ENCODE measurements at places on chromosomes 5 and 9.

GRCh38 chr9:20740929-20741582 is 57.0 kb downstream of the FOCAD start:
- no peak for DNase-seq

DNA sequence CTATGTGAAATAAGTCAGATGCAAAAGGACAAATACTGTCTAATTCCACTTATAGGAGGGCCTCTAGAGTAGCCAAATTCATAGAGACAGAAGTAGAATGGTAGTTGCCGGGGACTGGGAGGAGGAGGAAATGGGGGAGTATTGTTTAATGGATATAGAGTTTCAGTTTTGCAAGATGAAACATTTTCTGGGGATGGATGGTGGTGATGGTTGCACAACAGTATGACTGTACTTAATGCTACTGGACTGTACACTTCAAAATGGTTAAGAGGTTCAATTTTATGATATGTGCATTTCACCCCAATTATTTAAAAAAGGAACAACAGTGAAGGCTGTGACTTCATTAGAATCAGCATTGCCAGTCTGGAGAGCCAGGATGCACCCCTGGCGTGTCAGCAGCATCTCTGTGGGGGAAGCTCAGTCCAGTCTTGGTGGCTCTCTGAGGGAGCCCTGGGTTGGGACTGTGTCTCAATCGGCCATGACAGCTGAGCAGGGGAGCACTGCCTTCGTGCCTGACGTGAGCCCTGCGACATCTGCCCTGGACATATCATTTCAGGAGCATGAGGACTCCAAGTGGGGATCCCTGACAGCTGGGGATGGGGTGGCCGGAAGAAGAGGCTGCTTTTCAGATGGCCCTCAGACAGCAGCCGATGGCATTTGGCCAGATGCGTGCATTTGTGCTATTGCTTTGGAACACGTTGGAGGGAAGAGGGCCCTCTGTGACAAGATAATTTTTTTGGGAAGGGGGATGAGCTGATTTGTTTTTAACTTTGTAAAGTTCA is 130.8 kb upstream of the STC2 start:
- DNase-seq: peak; percentile 69

GRCh38 chr9:72041369-72041768 is 19.0 kb downstream of the C9orf57 start:
- DNase-seq: no peak

DNA sequence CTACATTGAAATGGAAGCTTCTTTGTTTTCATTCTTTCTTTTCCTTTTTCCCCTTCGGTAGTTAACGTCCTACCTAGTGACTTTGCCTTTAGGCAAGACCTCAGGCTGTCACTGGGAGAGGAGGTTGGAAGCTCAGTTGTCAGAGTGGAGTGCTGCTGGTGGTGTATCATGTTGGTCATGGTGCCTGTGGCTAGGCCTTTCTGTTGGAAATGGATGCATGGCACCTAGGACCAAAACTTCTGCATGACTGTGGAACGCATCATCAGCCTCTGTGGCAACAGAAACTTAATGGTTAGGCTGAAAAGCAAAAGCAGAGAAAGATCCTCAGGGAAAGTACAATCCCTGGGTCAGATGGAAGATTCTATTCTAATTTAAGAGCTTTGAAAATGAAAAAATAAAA is 57.9 kb downstream of the OSTF1 start:
- no peak for DNase-seq

GRCh38 chr5:159850160-159850559 is 66.1 kb upstream of the ADRA1B start:
- DNase-seq: no peak

DNA sequence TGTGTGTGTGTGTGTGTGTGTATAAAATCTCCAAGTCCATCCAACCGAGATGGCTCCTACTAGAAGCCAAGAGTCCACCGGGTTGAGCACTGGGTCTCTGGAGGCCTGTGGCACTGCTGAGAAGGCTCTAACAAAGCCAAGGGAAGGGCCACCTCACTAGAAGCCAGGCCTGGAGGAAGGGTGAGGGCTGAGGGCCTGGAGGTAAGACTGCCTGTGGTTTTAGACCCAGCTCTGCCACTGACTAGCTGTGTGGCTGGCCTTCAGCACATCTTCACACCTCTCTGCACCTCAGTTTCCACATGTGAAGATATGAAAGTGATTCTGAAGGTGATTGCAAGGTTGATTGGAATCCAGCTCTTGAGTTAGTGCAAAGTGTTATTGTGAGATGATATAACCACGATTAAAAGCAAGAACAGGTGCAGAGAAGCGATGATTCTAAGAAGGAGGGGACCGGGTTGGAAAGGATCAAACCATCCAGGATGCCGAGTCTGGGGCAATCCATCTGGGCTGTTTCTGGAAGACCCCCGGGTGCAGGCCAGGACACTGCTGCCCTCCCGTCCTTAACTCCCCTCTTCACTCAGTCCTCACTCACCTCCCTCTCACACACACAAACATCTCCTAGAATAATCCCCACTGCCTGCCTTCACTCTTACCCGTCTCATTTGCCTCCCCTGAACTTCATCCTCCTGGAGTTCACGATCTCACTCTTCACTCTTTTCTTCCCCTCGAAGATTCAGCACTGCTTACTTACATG is 2.3 kb downstream of the IL4 start:
- DNase-seq: no peak

- DNase-seq: no peak
Measured at GRCh38 chr5:116273448-116274242, 188.8 kb downstream of the COMMD10 start.

- DNase-seq: no peak
Measured at GRCh38 chr5:170113522-170113900, 7.8 kb downstream of the FOXI1 start.

Measured in left forelimb (tissue), 1 donor.